Central memory CD4-positive, alpha-beta T cell (primary cell): ENCODE measurements at places on chromosomes 1 and 21.
A peak's percentile ranks its signal among the peaks of the same experiment; 100 is the strongest.

- DNase-seq: peak; percentile 38
Measured at GRCh38 chr1:231866392-231867331, 240.1 kb downstream of the DISC1 start.

GRCh38 chr1:226638001-226638601 lies 89.5 kb downstream of the STUM start:
- DNase-seq: no peak

- DNase-seq: no peak
Measured at GRCh38 chr1:24503870-24504523, 1.4 kb downstream of the RCAN3 start.

- DNase-seq: no peak
Measured at GRCh38 chr21:14870853-14871149, 194.0 kb downstream of the NRIP1 start.

DNA sequence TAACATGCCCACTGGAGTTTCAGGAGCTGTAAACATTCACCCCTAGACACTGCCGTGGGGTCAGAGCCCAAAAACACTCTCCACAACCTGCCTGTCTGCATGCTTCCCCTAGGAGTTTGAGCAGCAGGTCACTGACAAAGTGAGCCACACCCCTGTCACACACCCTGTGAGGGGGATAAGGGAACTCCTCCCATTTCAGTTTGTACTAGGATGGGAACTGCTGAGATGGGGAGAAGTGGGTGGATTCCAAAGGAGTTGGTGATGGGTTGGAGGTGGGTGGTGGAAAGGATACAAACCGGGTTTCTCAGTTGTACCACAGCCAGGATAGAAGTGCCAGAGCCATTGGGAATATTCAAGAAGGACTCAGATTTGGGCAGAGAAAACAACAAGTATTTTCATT lies 140.2 kb downstream of the MIS18A start:
- no peak for DNase-seq

DNA sequence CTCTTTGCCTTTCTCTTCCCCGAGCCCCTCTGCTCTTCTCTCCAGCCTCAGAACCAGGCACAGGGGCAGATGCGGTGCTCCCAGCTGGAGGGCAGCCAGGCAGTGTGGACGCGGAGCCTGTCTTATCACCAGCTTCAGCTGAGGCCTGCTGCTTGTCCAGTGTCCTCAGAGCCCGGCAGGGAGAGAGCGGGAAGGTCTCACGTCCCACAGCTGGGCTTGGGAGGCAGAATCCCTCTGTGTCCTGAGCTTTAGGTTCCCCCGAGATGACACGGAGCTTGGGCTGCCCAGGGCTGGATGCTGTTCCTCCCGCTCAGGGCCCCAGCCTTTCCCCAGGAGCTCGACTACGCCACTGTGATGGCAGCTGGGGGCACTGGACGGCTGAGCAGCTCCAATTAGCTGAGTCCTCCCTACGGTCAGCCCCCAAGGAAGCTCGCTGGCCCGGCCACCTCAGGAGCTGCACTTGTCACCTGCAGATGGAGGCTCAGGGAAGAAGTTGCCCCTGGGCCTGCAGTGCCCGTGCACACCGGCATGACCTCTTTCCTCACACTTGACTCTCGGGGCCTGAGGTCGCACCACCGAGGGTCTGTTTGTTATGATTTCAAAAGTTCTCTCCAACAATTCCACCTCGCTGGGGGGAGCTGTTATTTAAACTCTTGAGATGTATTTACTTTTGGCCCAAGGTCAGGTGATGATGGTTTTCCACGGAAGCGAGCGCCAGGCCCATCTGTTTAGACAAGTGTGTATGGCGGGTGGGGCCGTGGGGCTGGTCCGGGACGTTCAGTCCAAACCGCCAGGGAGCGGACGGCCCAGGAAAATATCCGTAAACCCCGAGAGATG lies 127.3 kb downstream of the SIK1 start:
- no peak for DNase-seq

DNA sequence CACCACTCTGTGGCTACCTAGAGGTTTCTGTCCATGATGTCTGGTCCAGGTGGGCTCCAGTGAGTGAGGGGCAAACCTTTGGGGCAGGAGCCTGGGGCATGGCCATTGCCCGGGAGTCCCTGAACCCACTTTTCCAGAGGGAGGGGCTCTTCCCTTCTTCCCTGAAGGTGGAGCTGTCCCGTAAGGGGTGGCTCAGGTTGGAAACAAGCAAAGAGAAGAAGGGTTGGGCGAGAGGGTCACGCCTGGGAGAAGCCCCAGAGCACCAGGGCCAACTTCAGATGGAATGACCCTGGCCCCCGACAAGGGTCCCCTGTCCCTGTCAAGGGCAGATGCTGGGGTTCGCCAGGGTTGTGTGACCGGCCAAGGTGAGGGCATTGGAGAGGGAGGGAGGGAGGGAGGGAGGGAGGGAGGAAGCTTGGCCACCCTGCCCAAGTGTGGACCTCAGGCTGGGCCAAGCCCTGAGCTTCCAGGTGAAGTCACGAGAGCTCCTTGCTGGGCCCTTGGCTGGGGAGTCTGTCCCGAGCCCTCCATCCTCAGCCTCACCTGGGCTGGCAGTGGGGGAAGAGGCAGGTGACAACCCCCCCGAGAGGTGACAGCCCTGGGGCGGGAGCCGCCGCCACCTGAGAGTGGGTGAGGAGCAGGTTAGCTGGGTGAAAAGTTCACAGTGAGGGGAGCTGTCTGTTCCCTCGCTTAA lies 69.6 kb downstream of the DHRS3 start:
- DNase-seq: no peak

GRCh38 chr1:113136476-113136875 lies 63.5 kb downstream of the LRIG2 start:
- DNase-seq: no peak

DNA sequence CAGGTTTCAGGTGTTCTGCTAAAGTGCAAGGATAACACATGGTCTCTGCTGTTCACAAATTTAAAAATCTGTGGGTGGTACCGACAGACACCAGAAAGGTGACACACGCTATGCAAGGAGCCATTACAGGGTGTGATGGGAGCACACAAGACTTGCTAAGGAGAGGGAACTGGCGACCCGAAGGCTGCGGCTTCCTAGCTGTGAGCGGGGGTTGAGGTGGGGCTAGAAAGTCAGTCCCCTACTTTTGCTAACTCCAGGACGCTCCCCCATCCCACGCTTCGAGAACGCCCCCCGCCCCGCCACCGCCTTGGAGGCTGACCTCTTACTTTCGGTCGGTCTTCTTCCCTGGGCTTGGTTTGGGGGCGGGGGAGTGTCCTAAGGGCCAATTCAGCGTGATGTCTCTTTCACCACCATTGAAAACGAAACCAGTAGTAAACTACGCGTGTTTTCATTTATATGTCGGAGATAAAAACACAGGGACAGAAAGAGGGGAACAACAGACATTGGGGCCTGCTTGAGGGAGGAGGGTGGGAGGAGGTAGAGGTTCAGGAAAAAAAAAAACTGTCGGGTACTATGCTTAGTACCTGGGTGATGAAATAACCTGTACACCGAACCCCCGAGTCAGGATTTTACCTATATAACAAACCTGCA lies 1.1 kb downstream of the CKS1B start:
- DNase-seq: no peak

GRCh38 chr1:178273707-178274410 lies 180.0 kb downstream of the RASAL2 start:
- DNase-seq: no peak

DNA sequence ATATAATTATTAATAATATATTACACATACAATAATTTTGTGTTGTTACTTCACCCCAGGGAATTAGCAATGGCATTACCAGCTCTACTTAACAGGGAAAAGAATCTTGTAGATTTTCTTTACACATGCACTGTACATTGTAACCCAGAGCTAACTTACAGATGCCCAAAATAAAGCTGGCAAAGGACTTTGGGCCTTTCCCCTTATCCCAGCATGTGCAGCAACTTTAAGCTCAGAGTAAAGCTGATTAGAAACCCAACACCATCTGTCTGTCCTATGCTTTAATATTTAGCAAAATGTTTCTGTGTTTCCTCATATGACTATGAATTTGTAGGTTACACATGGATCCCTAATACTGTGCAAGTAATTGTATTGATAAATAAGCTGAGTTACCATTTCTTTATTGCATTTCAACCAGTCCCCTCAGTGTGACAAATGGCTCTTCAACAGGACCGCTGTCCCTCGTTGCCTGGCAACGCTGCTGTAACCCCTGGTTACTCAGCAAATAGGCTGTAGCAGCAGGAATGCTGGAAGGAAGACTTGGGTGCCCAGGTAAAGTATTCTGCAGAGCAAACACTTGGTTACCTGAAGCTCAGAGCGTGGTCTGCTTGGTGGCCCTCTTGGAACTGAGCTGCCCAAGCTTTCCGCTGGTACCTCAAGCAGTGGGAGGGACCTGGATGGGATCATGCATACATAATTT lies at the start of gene USH2A:
Gene USH2A, minus strand, starts transcription at position 628 of the 700 bp plus-strand sequence. CDS start 1,112 bp downstream, outside the sequence.
- no peak for DNase-seq

DNA sequence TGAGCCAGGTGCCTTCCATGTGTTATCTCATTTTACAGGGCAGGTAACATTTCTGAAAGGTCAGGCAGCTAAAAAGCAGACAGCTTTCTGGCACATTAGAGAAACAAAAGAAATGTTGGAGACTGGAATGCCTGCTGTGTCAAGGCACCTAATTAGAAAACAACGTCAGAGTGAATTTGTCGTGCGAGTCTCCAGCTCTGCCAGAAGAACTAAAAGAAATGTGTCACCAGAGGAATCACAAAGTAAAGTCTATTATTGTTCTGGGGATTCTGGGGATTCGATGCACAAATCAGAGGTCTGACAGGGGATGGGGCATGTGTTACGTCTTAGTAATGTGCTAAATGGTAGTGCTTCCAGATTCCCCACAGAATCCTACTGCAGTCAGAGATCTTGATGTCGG lies 89.3 kb downstream of the EDEM3 start:
- no peak for DNase-seq

- no peak for DNase-seq
Measured at GRCh38 chr1:96364576-96364975, 357.0 kb upstream of the PTBP2 start.

GRCh38 chr21:32021319-32021994 lies 148.6 kb downstream of the HUNK start:
- DNase-seq: no peak

DNA sequence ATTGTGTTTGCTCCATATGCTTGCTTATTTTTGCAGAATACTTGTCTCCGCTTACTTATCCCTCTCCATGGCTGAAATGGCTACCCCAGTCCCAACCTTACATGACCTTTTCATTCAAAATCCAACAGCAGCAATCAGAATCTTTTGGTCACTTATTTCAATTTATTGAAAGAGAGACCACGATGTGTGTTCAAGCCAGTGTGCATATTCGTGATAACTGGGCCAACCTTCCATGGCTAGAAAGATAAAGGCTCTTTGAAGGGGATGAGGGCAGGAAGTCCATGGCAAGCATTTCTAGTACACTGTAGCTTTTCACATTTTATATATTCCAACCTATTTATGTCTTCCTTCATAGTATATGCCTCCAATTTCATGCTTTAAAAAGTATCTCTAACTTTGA lies 23.1 kb downstream of the HSD11B1 start:
- no peak for DNase-seq

DNA sequence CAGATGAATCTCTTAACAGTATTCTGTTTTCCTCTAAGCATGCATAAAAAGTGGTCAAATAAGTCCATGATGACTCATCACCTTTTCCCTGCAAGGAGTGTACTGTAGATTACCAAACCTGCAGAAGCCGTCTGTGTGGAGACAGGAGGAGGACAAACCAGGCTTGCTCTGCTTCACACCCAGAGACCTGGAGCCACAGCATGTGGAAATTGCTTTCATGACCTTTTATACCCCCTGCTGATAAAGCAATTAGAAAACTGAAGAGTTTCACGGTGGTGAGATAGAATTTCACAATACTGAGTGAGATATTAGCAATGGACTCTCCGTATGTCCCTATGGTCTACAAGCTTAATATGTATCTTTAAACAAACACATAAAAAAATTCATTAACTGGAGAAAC lies 9.4 kb downstream of the CORT start:
- no peak for DNase-seq

DNA sequence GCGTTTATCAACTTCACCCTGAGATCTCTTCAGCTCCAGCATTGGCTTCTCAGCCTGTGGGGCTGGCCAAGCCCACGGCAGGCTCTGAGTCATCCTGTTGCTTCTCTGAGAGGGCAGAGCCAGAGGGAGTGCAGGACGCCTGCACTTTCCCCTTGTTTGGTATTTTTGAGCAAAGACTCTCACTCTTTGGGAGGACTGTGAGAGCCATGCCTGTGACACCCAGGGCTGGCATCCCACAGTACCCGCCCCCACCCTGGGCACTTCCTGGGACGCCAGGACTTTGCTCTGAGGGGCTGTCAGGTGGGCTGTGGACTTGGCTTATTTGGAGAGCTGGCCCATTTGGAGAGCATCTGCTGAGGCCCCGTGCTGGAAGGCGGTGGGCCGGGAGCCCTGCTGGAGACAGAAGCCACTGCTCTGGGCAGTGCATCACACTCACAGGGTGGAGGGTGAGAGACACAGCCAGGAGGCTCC lies 37.4 kb downstream of the VANGL1 start:
- DNase-seq: no peak

- no peak for DNase-seq
Measured at GRCh38 chr1:153488731-153489130, 28.3 kb upstream of the S100A7 start.

DNA sequence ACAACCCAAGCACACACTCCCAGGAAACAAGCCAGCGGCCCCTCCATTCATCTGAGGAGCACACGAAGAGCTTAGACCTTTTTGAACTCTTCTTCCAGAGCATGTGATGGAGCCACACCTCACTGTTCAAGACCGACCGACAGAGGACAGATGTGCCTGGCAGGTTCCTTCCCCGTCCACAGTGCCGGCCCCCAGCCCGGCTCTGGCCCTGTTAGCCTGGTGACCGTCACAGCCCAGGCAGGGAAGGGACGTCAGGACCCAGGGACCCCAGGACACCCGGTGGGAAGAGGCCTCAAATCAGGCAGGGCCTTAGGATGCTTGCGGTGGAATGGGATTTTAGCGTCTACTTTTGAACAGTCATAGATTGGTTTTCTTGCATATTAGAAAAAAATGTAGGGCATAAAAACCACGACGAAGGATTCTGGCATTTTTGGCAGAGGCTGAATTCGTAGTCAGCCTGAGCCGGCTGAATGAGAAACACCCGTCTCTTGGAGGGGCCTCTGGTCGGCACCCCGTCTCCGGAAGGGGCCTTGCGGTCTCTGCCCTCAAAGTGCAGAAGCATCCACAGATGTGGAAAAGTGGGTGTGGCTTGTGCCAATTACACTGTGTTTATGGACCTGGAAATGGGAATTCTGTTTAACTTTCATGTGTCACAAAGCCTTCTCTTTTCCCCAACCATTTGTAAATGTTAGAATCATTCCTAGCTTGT lies 79.3 kb downstream of the SIK1 start:
- no peak for DNase-seq

- no peak for DNase-seq
Measured at GRCh38 chr21:31726407-31726806, 5.5 kb downstream of the SCAF4 start.

GRCh38 chr1:182338806-182339370 lies 52.7 kb downstream of the GLUL start:
- DNase-seq: no peak
